ENCODE measurements at places on chromosomes 5 and 9. TPM values are rescaled to one million over a fixed set of nuclear protein-coding genes. Genes with fewer than 3 reads are reported as not detected.

Gene TMEM232
- 0.24 TPM for total RNA-seq

Gene GFI1B
- total RNA-seq, result 0.15 TPM

Gene AJM1
- total RNA-seq, result 3.5 TPM

Gene PRSS3
- total RNA-seq, result 13.2 TPM

Gene GARNL3
- total RNA-seq, result 2.4 TPM

Gene TMEFF1
- 1.5 TPM for total RNA-seq

Gene PCDHA6
- not detected for total RNA-seq

Gene PCDHB8
- total RNA-seq, result 0.25 TPM

Gene COL23A1
- not detected for total RNA-seq

Gene HACD4
- total RNA-seq, result 1.6 TPM

Gene NUDT2
- 22.4 TPM for total RNA-seq

Gene SPOUT1
- 44.0 TPM for total RNA-seq

Gene MLANA
- total RNA-seq, result not detected

Gene ERMP1
- 21.0 TPM for total RNA-seq

Gene FBXL7
- total RNA-seq, result 1.6 TPM

Gene GRIN3A
- not detected for total RNA-seq

Gene ECM2
- 0.12 TPM for total RNA-seq

Gene RNF130
- total RNA-seq, result 32.2 TPM

Gene ST6GALNAC6
- 24.2 TPM for total RNA-seq

Gene ENHO
- 2.7 TPM for total RNA-seq

Gene PCDHGA11
- total RNA-seq, result not detected

Gene FCHO2
- total RNA-seq, result 13.9 TPM

Gene LRRC19
- not detected for total RNA-seq

Gene LRRTM2
- not detected for total RNA-seq

Gene NUTM2F
- not detected for total RNA-seq

Gene PAX5
- not detected for total RNA-seq

Gene CDK7
- total RNA-seq, result 64.3 TPM

Gene FOXI1
- not detected for total RNA-seq

Gene TPPP
- 5.3 TPM for total RNA-seq

Measured in A549 treated with DMSO at 1 μM for 4 hours (cell line).